ENCODE measurements at places on chromosomes 16 and 17. TPM values are rescaled to one million over a fixed set of nuclear protein-coding genes. Genes with fewer than 3 reads are reported as not detected.

GRCh38 chr16:75320435-75320834 is 69.0 kb upstream of the BCAR1 start:
- no peak for DNase-seq
- H3K36me3 ChIP-seq, result no peaks in the 10 kb centered on the region
- peaks cover 2% of the 10 kb centered on the region for H3K4me1 ChIP-seq

The WFIKKN1 gene
- total RNA-seq, result 1.0 TPM

- no peaks in the 10 kb centered on the region for H3K4me1 ChIP-seq
- no peak for DNase-seq
- H3K36me3 ChIP-seq, result no peaks in the 10 kb centered on the region
- H3K4me3 ChIP-seq, result no peak overlapping the region
- H3K27me3 ChIP-seq, result no peaks in the 10 kb centered on the region
These were observed 86.4 kb downstream of the NOG start for GRCh38 chr17:56679777-56680422.

GRCh38 chr16:66382966-66383299 is 16.4 kb downstream of the CDH5 start:
- no peaks in the 10 kb centered on the region for H3K4me1 ChIP-seq
- no peak overlapping the region for H3K27ac ChIP-seq
- no peak overlapping the region for H3K4me3 ChIP-seq
- no peak for DNase-seq

The GGNBP2 gene
- total RNA-seq, result 73.9 TPM

Measured in aorta (tissue), 5 donors.